Thymus (tissue), 14 donors: ENCODE measurements at places on chromosomes 6 and 20. TPM values are rescaled to one million over a fixed set of nuclear protein-coding genes. Genes with fewer than 3 reads are reported as not detected.
A peak's percentile ranks its signal among the peaks of the same experiment; 100 is the strongest.

CUL9 gene
- 25.3 TPM for total RNA-seq

NCR2 gene
- total RNA-seq: not detected

COL10A1 gene
- total RNA-seq: 0.24 TPM

- no peak for DNase-seq
- H3K36me3 ChIP-seq: peaks cover 42% of the 10 kb centered on the region
- H3K4me1 ChIP-seq: no peaks in the 10 kb centered on the region
- H3K27me3 ChIP-seq: no peaks in the 10 kb centered on the region
- no peak overlapping the region for H3K4me3 ChIP-seq
Observed at GRCh38 chr20:4795394-4795793, 73.7 kb downstream of the PRND start.

KHDC1L gene
- 1.4 TPM for total RNA-seq

RUNX2 gene
- 3.7 TPM for total RNA-seq

GRIK2 gene
- total RNA-seq: under 0.01 TPM

DNA sequence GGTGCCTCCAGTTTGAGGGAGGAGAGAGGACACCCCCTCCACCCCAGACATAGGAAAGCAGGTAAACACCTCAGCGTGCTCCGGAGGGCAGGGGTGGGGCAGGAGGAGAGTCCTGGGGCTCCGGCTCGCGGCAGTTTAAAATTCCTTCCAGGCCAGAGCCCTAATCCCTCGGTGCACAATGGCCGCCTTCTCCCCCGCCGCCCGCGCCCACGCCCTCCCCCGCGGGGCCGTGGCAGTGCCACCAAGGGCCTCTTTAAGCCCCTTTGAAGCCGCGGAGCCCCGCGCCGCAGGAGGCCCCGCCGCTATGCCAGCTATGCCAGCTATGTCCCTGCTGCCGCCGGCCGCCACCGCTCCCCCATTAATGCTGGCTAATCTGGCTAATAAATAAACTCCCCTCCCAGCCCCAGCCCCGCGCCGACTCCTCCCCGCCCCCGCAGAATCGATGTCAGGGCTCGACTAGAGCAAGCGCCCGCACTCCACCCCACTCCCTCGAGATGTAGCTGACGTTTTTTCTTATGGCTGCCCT is 125.1 kb downstream of the MRPL14 start:
- peak overlapping the region; percentile 38 for H3K4me3 ChIP-seq
- no peak for DNase-seq
- H3K27ac ChIP-seq: no peak overlapping the region
- no peaks in the 10 kb centered on the region for H3K36me3 ChIP-seq
- peaks cover 25% of the 10 kb centered on the region for H3K27me3 ChIP-seq

ADAT2 gene
- 5.1 TPM for total RNA-seq

DNA sequence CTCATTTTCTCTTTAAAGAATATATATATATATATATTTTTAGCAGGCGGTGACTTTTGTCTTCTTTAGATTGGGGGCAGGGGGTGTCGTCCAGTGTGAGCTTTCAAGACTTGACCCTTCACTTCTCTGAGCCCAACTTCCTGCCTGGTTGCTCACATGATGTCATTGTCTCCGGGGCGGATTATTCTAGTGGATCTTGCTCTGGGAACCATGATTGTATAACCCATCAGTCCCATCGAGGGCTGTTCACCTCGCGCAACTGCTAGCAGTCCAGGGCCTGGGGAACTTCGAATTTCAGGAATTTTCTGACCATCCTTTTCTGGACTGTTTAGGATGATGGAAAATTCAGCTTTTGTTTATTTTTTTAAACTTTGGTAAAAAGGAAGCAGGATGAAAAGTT is 1.0 kb downstream of the IGF2R start:
- peak overlapping the region; percentile 99 for H3K4me3 ChIP-seq
- no peaks in the 10 kb centered on the region for H3K36me3 ChIP-seq
- H3K27ac ChIP-seq: peak overlapping the region; percentile 67
- H3K27me3 ChIP-seq: peaks cover 7% of the 10 kb centered on the region
- no peak for DNase-seq

SNTA1 gene
- total RNA-seq: 6.8 TPM

- H3K27me3 ChIP-seq: no peaks in the 10 kb centered on the region
- peak overlapping the region; percentile 95 for H3K27ac ChIP-seq
- H3K4me1 ChIP-seq: peaks cover 22% of the 10 kb centered on the region
Observed at GRCh38 chr6:108260126-108260808, 573 bp downstream of the SNX3 start.
